ENCODE measurements at places on chromosomes 6 and 20.

DNA sequence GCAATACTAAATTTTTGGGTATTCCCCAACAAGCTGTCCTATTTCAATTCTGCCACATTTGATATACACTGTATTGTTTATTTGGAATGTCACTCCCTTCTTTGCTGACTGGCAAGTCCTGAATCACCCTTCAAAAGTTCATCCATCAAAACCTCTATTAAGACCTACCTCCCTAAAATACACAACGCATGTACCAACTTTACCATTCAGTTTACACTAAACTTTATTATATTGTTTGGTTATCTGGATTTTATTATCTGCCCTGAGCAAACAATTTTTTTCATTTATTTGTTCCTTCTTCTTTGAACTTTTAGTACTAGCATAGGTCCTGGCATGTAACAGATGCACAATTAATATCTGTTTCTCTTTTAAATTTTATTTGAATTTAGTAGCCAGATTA is 958.2 kb upstream of the ADGRB3 start:
- no peak for DNase-seq

DNA sequence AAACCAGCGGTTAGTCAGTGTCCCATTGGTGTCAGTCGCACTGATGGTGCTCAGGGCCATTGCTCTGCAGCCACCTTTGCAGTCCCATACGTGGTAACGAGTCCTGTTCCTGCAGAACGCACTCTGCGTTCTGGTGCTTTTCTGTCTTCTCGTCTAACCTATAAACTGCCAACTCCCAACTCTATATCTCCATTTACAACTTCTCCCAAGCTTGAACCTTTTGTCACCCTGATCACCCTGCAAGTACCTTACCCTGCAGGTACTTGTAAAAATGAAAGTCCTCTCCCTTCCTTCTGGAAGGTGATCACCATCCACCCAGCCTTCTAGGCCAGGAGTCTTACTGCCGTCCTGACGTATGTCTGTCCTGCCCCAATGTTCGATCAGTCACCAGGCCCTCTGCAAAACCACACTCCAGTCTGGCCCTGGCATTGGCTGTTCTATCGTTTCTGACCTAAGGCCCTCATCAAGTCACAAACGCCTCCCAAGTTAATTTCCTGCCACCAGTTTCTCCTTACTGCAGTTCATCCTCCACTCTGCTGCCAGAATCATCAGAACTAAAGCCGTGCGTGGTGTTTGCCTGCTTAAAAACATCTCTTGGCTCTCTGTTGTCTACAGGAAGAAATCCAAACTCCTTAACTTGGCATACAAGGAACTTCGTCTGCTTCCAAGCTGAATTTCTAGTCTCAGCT is 7.9 kb downstream of the RREB1 start:
- DNase-seq: no peak

DNA sequence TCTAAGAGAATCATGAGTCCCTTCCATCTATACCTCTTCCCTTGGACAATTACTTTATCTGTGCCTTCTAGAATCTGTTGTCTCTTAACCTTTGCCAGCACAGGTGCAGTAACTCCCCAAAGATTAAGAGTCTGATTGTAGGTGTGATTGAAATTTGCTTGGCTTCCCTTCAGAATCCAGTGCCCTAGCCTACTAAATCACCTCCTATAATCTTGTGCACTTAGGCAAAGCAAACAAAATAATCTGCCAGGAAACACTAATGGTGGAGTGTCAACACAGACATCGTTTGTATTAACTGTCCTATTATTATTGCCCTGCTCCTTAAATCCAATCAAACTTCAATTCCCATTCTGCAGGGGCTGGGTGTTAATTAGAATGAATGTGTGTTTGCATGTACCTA is 28.0 kb downstream of the ID4 start:
- no peak for DNase-seq

- no peak for DNase-seq
Measured at GRCh38 chr6:35034411-35035191, 106.5 kb downstream of the TCP11 start.

Data from fibroblast of skin of abdomen (primary cell).